Endodermal cell (in vitro differentiated cells): ENCODE measurements at places on chromosomes 4 and X. TPM values are rescaled to one million over a fixed set of nuclear protein-coding genes. Genes with fewer than 3 reads are reported as not detected.
A peak's percentile ranks its signal among the peaks of the same experiment; 100 is the strongest.

- H3K4me3 ChIP-seq = no peak overlapping the region
- no peak for DNase-seq
- no peak overlapping the region for H3K27ac ChIP-seq
Measured at GRCh38 chr4:183053681-183054080, 45.4 kb upstream of the WWC2 start.

GRCh38 chr4:64399313-64400109 lies 9.7 kb downstream of the TECRL start:
- H3K4me1 ChIP-seq = no peaks in the 10 kb centered on the region
- peak; percentile 43 for DNase-seq
- H3K27me3 ChIP-seq = no peaks in the 10 kb centered on the region
- no peak overlapping the region for H3K27ac ChIP-seq

- H3K4me3 ChIP-seq = no peak overlapping the region
- H3K27ac ChIP-seq = no peak overlapping the region
- H3K36me3 ChIP-seq = no peaks in the 10 kb centered on the region
- no peak for DNase-seq
- H3K4me1 ChIP-seq = no peaks in the 10 kb centered on the region
- no peaks in the 10 kb centered on the region for H3K27me3 ChIP-seq
Measured at GRCh38 chrX:133746593-133746992, 238.8 kb downstream of the GPC3 start.

The SERPINA7 gene
- not detected in 3 replicates for total RNA-seq

The USP11 gene
- 113 to 128 TPM (median 126 TPM) in 3 replicates for total RNA-seq

The MAGEC1 gene
- total RNA-seq = not detected in 2 replicates

The LGI2 gene
- 6.3 and 6.5 TPM in 2 replicates for total RNA-seq

The FAAH2 gene
- 8.9 TPM in 2 replicates for total RNA-seq
